Stimulated activated CD4-positive, alpha-beta T cell treated with anti-CD3 and anti-CD28 coated beads, TNF-alpha, amount 100 ng/mL, for 1 hour (primary cell): ENCODE measurements at places on chromosomes 1 and 21.

DNA sequence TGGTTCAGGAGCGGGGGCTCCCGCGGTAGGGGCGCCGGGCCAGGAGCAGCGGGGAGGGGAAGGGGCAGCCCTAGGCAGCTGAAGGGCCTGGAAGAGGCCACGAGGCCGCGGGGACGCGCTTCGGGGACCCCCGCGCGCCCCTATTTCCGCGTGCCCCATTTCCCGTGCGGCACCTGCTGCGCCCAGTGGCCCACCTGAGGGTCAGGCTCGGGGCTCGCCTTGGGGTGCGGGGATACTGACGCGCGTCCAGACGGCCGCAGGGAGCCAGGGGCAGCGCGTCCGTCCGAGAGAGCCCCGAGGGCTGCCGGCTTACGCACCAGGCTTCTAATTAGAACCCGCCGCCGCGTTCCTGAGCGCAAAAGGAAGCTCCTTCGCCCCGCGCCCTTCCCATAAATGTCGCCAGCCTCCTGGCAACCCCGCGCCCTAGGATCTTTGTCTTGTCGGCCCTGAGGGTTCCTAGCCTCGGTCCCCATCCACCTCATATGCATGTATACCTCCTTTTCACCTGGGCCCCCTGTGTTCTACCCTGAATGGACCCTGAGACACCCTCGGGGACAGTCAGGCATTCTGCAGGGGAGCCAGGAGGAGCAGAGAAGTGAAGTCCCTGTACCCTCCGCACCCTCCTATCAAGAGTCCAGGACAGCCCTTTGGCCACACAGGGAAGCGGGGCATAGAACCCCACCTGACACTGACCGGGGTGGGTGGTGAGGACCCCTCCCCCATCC lies 1.8 kb downstream of the WNT3A start:
- DNase-seq, result no peak

GRCh38 chr1:151009206-151009587 lies 948 bp downstream of the PRUNE1 start:
- DNase-seq, result no peak

- no peak for DNase-seq
Observed at GRCh38 chr1:6954591-6954990, 169.3 kb downstream of the CAMTA1 start.

DNA sequence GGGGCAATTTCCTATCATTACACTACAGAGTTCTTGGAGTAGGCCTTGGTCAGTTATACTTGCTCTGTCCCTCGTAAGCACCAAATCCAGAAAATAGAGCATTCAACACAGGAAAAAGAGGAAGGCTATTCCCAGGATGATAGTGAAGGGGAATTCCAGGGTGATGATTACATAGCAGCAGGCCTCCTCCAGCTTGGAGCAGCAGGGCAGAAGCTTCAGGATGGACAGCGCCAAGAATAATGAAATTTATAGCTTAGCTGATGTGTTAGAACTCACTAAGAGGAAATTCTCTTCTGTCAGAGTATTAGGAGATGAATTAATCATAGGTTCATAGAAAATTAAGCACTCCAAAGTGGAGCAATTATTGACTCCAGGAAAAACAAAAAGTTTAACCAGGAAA lies 10.8 kb upstream of the SMAP2 start:
- DNase-seq, result no peak

- no peak for DNase-seq
Observed at GRCh38 chr1:116569776-116570357, 959 bp downstream of the CD58 start.

- peak; percentile 29 for DNase-seq
Observed at GRCh38 chr1:204520834-204521709, 4.9 kb downstream of the MDM4 start.

GRCh38 chr1:184664661-184665060 lies 90.0 kb downstream of the EDEM3 start:
- DNase-seq, result no peak

DNA sequence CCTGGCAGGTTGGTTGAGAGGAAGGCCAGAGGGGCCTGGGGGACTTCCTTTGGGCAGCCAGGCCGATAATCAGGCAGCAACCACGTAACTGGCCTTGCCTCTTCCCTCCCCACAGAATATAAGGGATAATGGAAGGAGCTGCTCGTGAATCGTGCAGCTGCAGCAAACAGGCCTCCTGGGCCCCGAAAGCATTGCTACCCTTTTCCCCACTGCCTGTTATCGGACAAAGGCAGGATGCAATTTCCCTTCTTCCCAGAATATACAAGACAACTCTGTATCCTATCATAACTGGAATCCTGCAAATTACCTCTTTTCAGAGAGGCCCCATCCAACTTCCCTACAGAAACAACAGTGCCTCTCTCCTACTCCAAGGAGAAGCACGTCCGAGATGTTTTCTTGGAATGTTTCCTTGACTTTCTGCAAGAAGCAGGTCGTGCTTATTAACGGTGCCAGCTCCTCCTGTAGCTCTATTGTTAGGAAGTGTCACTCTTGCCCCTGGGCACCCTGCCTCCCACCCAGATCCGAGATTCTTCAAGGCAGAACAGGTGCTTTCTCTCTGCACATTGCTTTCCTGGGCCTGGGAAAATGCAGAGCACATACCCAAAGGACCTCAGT lies 106.0 kb upstream of the TIAM1 start:
- DNase-seq, result no peak

DNA sequence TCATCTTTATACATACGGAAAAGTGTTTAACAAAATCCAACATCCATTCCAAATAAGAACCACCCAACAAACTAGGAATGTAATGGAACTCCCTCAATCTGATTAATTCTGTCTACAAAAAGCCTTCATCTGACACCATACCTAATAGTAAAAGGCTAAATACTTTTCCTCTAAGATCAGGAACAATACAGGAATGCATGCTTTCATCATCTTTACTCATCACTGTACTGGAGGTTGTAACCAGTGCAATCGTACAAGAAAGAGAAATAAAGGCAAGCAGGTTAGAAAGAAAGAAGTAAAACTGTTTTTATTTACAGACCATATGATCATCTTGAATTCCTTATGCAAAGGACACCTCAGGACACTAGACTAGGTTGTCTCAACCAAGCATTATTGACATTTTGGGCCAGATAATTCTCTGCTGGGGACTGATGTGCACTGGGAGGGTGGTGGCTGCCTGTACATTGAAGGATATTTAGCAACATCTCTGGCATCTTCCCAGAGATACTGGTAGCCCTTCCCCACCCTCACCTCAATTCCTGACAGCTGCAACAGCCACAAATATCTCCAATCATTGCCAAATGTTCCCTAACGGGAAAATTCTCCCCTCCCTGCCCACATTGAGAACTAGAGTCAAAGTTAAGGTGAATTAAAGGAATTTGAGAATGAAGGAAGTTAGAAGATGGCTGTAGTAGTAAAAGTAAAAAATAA lies 30.6 kb upstream of the INSL5 start:
- DNase-seq, result no peak

- DNase-seq, result no peak
Observed at GRCh38 chr1:50252196-50252595, 143.5 kb downstream of the ELAVL4 start.

DNA sequence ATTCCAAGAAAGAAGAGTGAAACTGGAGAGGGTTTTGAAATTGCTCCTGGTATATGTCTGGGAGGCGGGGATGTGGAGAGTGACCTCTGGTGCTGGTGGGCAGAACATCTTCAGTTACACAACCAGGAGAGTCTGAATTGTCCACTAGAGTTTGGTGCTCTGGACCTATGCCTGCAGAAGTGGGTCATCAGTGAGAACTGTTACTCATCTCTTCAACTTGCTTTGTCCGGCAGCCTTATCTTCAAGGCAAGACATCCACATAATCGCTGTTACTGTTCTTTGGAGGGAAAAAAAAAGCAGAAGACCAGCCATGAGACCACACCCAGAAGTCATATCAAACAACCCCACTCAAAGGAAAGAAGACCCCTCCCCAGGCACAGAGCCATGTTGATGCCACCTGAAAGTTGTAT lies 14.9 kb downstream of the SH2D1B start:
- no peak for DNase-seq

DNA sequence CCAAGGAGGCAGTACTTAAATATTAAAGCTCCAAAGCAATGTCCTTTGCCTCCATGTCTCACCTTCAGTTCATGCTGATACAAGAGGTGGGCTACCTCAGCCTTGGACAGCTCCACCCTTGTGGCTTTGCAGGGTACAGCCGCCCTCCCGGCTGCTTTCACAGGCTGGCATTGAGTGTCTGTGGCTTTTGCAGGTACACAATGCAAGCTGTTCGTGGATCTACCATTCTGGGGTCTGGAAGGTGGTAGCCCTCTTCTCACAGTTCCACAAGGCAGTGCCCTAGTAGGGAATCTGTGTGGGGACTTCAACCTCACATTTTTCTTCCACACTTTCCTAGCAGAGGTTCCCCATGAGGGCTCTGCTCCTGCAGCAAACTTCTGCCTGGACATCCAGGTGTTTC lies 324.8 kb downstream of the COL11A1 start:
- no peak for DNase-seq

DNA sequence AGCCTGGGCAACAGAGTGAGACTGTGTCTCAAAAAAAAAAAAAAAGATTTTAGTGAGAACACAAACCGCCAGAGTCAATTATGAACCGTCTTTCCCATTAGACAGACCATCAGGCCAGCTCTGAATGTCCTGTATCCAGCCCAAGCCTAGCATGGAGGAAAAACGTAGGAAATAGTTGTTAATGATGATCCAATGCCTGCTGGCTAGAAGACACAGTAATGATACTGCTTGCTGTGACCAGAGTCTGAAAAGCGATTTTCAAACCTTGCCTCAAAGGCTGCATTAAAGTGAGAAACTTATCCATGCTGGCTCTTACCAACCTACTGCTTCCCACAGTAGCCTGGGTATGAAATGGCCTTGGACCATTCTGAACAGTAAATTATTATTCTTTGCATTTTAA lies 17.0 kb downstream of the COA7 start:
- no peak for DNase-seq

- DNase-seq, result peak; percentile 62
Observed at GRCh38 chr1:26317612-26318337, at the start of gene CD52. CD52 (plus strand) TSS chr1:26317958; CDS start chr1:26318018, 60 bp downstream.

GRCh38 chr1:108560189-108560873 lies 431 bp downstream of the EEIG2 start:
- DNase-seq, result no peak

DNA sequence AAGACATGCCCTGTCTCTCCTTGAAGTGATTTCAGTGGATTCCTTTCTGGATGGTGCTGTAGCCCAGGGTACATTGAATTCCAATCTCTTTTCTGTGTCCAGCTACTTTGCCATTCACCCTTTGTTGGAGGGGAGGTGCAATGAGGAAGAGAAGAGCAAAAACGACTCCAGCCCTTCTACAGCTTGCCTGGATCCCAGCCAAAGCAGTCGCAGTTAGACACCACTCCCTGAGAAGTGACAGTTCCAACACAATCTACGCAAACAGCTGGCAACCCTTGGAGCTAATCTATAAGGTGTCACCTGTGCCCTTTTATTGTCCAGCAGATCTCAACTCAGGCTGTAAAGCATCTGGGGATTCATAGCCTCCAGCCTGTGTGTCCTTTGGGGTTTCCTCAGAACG lies 4.6 kb downstream of the CD244 start:
- no peak for DNase-seq

DNA sequence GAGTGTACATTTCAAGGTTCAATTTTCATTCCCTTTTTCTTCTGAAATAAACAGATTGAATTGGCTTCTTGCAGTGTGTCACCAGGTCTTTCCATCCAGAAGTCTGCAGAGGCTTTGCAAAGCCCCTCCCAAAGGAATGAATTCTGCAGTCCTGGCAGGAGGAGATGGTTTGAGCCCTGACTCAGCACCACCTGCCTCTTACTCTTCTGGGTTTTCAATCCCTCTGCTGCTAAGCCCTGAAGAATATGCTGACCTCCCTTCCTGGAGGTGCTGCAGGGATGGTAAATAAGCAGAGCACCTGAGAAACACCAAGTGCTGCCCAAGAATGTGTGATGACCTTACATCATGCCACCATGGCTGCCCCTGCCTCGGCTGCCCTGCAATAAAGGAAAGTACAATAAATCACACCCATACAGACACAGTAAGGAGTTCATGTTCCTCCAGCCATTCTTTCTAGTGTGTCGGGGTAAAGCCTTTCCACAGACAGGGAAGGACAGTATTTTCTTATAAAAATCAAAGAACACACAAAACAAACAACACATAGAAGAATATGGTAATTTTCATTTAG lies 209.2 kb downstream of the ZNF326 start:
- DNase-seq, result no peak

- no peak for DNase-seq
Observed at GRCh38 chr1:226656601-226657277, 82.3 kb downstream of the ITPKB start.

DNA sequence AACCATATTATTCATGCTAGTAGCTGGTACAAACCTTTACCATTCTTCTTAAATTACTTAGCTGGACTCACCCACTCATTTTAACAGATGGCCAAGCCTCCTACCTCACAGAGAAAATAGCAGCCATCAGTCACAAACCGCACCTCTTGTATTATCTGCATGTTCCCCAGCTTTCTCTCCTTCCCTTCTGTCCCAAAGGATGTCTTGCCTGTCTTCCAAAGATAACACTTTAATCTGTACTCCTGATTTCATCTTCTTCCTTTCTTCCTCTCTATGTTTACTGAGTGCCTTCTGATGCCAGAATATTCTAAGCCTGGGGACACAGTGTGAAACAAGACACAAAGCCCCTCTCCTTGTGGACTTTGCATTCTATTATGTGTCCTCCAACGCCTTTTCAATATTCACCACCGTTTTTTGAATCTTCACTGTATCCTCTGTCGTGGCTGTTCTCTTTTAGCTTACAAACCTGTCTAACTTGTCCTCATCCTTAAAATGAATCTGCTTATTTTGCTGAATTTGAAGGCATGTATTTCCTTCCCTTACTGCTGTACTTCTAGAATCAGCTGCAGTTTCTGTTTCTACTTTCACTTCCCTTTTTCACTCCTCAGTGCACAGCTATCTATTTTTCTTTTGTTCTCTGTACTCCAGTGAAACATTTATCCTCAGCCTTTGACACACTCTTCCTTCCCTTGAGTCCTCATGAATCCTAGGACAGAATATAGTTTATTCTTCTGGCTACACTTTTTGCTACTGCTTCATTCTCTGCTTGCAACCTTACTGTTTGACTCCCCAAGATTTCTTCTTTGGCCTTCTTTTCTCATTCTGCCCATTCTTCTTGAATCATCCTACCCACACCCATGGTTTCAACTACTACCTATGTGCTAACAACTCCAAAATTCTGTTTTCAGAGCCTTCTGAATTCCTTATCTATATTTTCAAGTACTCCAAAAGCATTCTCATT lies 216.9 kb upstream of the SAMSN1 start:
- no peak for DNase-seq

DNA sequence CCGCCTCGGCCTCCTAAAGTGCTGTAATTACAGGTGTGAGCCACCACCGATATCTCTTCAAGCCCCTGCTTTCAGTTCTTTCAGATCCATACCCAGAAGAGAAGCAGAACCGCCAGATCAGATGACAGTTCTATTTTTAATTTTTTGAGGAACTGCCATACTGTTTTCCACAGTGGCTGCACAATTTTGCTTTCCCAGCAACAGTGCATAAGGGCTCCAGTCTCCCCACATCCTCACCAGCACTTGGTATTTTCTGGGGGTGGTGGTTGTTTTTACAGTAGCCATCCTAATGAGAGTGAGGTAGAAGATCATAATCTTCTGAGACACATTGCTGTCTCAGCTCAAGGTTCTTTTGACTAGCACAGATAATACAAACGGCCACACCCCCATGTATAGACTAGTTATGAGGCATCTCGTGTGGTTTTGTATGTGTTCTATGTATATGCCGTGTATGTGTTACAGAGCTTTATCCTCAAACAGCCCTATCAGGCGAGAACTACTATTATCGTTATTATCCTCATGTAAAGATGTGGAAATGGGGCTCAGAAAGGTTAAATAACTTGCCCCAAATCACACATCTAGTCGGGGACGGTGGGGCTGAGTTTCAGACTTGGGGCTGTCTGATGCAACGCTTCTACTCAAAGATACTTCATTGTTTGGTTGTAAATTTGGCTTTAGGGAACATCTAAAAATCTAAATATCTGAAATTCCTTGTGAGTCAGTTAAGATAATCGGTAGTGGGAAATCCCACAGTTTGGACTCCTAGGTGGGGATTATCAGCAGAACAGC lies 12.0 kb downstream of the FHAD1 start:
- DNase-seq, result no peak
